ENCODE measurements at places on chromosomes 2 and 18.

- no peaks in the 10 kb centered on the region for H3K27me3 ChIP-seq
- DNase-seq: no peak
- H3K4me3 ChIP-seq: no peak overlapping the region
Observed at GRCh38 chr2:198817536-198817935, 640.2 kb downstream of the SATB2 start.

DNA sequence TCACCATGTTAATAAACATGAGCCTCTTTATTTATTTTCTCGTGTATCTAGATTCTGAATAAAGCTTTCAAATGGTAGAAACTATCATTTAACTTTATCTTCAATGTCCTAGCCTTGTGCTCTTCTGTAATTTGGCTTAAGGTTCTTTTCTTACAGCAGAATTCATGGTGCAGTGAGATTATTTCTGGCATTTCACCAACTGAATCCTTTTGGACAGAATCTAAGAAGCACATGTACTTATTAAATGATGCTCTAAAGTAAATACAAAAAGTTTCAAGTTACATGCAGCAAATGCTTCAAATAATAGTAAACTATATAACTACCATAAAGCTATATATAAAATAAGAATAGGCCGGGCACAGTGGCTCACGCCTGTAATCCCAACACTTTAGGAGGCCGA lies 65.9 kb downstream of the AP1S3 start:
- no peak overlapping the region for H3K27ac ChIP-seq
- H3K27me3 ChIP-seq: no peaks in the 10 kb centered on the region
- H3K4me1 ChIP-seq: no peaks in the 10 kb centered on the region

DNA sequence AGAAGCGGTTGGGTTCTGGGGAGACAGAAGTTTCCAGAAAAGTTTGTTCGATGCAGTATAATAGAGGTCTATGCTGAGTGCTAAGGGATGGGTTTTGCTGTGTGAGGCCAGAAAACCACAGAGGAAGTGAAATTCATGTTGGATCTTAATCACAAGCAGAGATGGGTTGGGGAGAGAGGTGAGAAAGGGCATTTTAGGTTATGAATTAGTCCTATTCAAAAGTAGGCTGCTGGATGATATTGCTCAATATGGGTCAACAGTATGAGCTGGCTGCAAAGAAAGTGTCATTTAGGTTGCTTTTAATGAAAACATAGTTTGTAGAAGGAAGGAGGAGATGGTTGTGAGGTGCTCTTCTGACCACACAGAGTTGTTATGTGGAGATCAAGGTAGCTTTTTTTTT lies 118.8 kb upstream of the LHCGR start:
- no peaks in the 10 kb centered on the region for H3K27me3 ChIP-seq
- DNase-seq: no peak
- H3K27ac ChIP-seq: no peak overlapping the region
- H3K4me1 ChIP-seq: no peaks in the 10 kb centered on the region

DNA sequence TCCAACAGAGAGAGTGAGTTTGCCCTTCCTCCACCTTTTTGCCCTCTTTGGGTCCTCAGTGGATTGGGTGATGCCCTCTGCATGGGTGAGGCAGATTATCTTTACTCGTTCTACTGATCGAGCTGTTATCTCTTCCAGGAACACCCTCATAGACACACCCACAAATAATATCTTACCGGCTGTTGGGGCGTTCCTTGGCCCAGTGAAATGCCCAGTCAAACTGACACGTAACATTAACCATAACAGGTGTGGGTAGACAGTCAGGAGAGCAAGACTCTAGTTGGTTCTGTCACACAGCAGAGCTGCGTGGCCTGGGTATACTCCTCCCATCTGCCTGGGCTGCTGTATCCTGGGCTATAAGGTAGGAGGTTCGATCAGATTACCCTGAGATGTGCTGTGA lies 144.1 kb downstream of the AGAP1 start:
- H3K27me3 ChIP-seq: no peaks in the 10 kb centered on the region
- no peak overlapping the region for H3K27ac ChIP-seq
- H3K36me3 ChIP-seq: no peaks in the 10 kb centered on the region
- DNase-seq: no peak
- no peak overlapping the region for H3K4me3 ChIP-seq
- no peaks in the 10 kb centered on the region for H3K4me1 ChIP-seq

DNA sequence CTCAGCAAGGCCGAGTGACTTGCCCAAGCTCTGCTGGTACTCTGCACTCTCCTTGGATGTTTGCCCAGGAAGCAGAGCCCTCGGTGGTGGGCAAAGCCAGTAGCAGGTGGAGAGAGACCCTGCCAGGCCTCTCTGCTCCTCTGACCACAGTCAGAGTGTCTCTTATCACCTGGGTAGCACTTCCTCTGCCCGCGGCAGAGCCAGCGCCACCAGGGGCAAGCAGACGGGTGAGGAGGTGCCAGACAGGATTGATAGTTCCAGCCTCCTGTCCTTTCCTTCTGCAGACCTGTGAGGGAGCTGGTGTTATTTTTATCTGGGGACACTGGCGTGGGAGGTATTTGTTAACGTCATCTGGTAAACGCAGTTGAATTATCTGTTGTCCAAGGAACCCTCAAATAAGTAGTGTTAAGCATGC lies 152.9 kb downstream of the SMAD7 start:
- H3K36me3 ChIP-seq: no peaks in the 10 kb centered on the region
- no peak overlapping the region for H3K27ac ChIP-seq
- peaks cover 25% of the 10 kb centered on the region for H3K4me1 ChIP-seq
- DNase-seq: no peak
- no peaks in the 10 kb centered on the region for H3K27me3 ChIP-seq
- no peak overlapping the region for H3K4me3 ChIP-seq

- no peak overlapping the region for H3K27ac ChIP-seq
- H3K36me3 ChIP-seq: no peaks in the 10 kb centered on the region
- H3K4me1 ChIP-seq: peaks cover 17% of the 10 kb centered on the region
- DNase-seq: no peak
Observed at GRCh38 chr2:97993926-97994325, 1.8 kb downstream of the TMEM131 start.

- no peak overlapping the region for H3K27ac ChIP-seq
- H3K27me3 ChIP-seq: no peaks in the 10 kb centered on the region
- H3K36me3 ChIP-seq: no peaks in the 10 kb centered on the region
- DNase-seq: no peak
Observed at GRCh38 chr2:146869328-146869727, 975.5 kb upstream of the ACVR2A start.

DNA sequence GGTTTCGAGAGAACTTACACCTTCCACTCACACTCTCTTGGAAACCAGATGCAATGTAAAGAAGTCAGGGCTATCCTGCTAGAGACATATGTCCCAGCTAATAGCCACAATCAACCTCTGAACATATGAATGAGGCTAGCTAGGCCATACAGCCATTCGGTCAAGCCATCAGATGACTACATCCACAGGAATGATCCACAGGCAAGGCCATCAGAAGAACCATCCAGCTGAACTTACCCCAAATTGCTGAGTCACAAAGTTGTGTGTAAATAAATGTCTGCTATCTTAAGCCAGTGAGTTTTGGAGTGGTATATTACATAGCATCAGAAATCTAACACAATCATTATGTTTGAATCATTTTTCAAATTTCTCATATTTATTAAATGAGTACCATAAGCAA lies 5.2 kb upstream of the SPAST start:
- H3K4me1 ChIP-seq: peaks cover 7% of the 10 kb centered on the region
- no peaks in the 10 kb centered on the region for H3K36me3 ChIP-seq
- no peak overlapping the region for H3K4me3 ChIP-seq
- no peak for DNase-seq

DNA sequence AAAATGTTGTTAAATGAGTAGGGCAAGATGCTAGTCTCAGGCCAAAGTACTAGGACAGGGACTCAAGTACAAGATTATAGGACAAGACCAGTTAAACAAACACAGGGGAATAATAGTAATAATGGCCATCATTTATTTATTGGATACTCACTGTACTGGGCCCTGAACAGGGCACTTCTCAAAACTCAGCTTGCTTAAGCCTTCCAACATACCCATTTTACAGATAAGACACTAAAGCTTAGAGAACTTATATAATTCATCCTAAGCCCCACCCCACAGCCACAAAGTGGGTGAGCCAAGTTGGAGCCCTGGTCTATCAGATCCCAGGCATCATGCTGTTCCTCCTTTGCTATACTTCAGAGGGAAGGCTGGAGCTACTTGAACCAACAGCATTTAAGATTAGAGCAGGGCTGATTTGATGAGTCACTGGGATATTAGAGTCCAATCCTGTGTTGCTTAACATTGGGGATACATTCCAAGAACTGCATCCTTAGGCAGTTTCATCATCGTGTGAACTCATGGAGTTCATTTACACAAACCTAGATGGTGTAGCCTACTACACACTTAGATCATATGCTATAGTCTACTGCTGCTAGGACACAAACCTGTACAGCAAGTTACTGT lies 153.6 kb downstream of the MTCL1 start:
- no peak overlapping the region for H3K27ac ChIP-seq
- H3K4me3 ChIP-seq: no peak overlapping the region
- H3K36me3 ChIP-seq: no peaks in the 10 kb centered on the region
- H3K4me1 ChIP-seq: peaks cover 23% of the 10 kb centered on the region
- no peaks in the 10 kb centered on the region for H3K27me3 ChIP-seq
- no peak for DNase-seq

GRCh38 chr2:215536510-215536909 lies 100.6 kb upstream of the FN1 start:
- no peaks in the 10 kb centered on the region for H3K4me1 ChIP-seq
- H3K4me3 ChIP-seq: no peak overlapping the region
- H3K36me3 ChIP-seq: no peaks in the 10 kb centered on the region
- H3K27me3 ChIP-seq: no peaks in the 10 kb centered on the region
- DNase-seq: no peak

DNA sequence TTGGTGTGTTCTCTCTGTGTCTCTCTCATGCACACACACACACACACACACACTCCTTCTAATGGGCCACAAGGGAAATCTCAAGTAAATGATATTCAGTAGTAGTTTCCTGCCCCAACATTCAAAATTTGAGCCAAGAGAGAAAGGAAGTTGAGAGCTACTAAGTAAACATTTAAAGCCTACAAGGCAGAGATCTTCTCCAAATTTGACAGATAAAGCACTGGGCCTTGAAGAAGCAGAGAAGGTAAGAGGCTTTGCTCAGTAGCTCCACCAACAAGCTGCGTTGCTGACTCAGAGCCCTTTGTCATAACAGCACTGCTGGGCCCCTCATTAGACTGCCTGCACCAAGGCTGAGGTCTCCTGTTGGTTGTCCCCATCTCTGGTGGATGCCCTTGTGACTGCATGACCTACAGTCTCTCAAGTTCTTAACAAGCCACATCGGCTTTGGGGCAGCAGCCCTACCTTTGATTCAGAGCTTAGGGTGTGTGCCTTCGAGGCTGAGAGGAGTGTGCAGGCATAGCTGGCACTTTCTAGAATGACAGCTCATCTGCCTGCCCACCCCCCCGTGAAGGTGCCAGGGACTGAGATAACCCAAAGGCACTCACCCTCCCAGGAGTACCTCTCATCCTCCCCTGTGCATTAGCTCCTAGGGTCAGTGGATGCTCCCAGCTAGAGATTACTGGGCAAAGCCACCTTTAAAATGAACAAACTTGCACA lies 32.3 kb upstream of the NEB start:
- H3K36me3 ChIP-seq: no peaks in the 10 kb centered on the region
- no peak for DNase-seq
- no peak overlapping the region for H3K4me3 ChIP-seq

- H3K27me3 ChIP-seq: no peaks in the 10 kb centered on the region
- H3K27ac ChIP-seq: no peak overlapping the region
- peak overlapping the region; percentile 59 for H3K4me3 ChIP-seq
- H3K36me3 ChIP-seq: no peaks in the 10 kb centered on the region
Observed at GRCh38 chr2:50347358-50348044, 684.4 kb downstream of the NRXN1 start.

GRCh38 chr2:104758199-104758620 lies 95.7 kb upstream of the POU3F3 start:
- H3K27me3 ChIP-seq: no peaks in the 10 kb centered on the region
- H3K27ac ChIP-seq: no peak overlapping the region
- no peak for DNase-seq

GRCh38 chr2:168424112-168424951 lies 31.7 kb upstream of the CERS6 start:
- no peaks in the 10 kb centered on the region for H3K4me1 ChIP-seq
- H3K4me3 ChIP-seq: no peak overlapping the region
- H3K27me3 ChIP-seq: no peaks in the 10 kb centered on the region
- H3K36me3 ChIP-seq: no peaks in the 10 kb centered on the region
- no peak overlapping the region for H3K27ac ChIP-seq

DNA sequence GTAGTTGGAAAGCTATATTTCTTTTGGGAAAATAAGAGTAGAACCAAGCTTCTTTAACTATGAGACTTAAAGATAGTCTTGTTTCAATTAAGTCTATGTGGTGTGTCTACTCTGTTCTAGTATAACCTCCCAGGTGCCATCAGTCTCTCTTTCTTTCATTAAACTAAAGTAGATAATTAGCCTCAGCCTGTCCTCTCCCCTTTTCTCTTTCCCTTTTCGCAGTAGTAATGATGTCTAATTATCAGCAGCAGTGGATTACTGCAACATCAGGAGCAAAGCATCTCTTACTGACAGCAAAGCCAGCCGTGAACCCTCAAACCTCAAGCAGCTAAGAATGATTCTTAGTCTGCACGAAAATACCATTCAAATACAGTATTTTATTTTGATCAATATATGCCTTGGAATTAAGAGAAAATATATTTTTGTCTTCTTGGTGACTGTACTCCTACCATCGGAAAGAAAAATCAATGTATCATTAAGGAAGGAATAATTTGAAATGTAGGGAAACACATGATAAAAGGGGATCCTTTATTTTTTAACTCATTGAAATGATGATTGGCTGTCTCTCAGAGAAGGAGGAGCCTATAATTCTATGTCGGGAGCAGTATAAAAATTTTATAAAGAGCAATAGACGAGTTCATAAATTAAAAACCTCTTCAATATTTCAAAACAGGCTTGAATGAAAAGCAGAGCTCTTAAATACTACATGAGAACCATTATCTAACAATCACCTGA lies 4.5 kb downstream of the NOL4 start:
- no peaks in the 10 kb centered on the region for H3K36me3 ChIP-seq
- H3K4me3 ChIP-seq: no peak overlapping the region
- H3K27me3 ChIP-seq: no peaks in the 10 kb centered on the region
- no peak overlapping the region for H3K27ac ChIP-seq
- no peaks in the 10 kb centered on the region for H3K4me1 ChIP-seq

GRCh38 chr2:79620679-79621078 lies 107.8 kb downstream of the CTNNA2 start:
- no peak overlapping the region for H3K4me3 ChIP-seq
- H3K36me3 ChIP-seq: no peaks in the 10 kb centered on the region
- H3K4me1 ChIP-seq: no peaks in the 10 kb centered on the region

- no peaks in the 10 kb centered on the region for H3K27me3 ChIP-seq
- peaks cover 10% of the 10 kb centered on the region for H3K4me1 ChIP-seq
- H3K27ac ChIP-seq: no peak overlapping the region
- DNase-seq: no peak
- H3K36me3 ChIP-seq: no peaks in the 10 kb centered on the region
Observed at GRCh38 chr2:85926931-85927661, 38.3 kb upstream of the ST3GAL5 start.

DNA sequence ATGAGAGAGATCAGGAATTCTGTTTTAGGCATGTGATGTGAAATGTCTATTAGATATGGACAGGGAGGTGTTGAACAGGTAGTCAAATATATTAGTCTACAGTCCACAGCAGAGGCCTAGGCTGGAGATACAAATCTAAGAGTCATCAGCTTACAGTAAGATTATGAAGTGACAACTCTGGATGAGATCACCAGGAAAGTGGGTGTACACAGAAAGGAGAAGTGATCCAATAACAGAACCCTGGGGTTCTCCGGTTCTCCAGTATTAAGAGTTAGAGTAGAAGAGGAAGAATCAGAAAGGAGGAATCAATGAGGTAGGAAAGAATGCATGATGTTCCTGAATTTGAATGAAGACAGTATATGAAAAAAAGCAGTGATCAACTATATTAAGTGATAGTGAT lies 362.3 kb downstream of the FIGN start:
- no peaks in the 10 kb centered on the region for H3K36me3 ChIP-seq
- H3K27ac ChIP-seq: no peak overlapping the region
- no peaks in the 10 kb centered on the region for H3K4me1 ChIP-seq
- H3K4me3 ChIP-seq: no peak overlapping the region
- no peaks in the 10 kb centered on the region for H3K27me3 ChIP-seq
- DNase-seq: no peak
